GM23338 (cell line): ENCODE measurements at places on chromosomes 3 and 15.
A peak's percentile ranks its signal among the peaks of the same experiment; 100 is the strongest.

DNA sequence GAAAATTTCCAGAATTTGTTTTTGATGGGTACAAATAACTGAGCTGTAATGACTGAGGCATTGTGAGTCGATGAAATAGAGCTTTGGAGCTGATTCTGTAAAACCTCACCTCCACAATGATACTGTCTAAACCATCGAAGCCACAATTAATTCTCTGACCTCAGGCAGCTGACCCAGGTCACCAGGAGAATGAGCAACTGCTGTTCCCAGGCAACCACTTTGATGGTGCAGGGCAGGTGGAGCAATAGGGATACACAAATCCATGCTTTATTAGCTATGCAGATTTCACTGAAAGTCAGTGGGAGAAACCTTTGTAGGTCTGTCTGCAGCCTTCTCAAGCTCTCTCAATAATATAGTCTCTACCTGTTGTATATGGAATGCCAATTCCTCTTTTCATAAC lies 204.4 kb downstream of the RYR3 start:
- no peak for DNase-seq

DNA sequence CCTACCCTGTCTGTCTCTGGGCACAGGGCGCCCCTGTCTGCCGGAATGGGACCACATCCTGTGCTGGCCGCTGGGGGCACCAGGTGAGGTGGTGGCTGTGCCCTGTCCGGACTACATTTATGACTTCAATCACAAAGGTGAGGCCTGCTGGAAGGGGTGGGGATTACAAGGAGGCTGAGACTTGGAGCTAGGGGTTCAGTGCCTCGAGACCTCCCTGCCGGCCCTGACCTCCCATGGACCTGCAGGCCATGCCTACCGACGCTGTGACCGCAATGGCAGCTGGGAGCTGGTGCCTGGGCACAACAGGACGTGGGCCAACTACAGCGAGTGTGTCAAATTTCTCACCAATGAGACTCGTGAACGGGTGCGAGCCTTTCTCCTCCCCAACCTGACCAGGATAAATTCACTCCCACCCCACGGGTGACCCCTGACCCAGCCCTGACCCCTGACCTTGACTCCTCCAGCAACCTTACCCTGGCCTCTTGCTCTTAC lies 20.4 kb downstream of the PTH1R start:
- peak; percentile 59 for DNase-seq

GRCh38 chr3:66312039-66312438 lies 91.2 kb downstream of the SLC25A26 start:
- DNase-seq = no peak

DNA sequence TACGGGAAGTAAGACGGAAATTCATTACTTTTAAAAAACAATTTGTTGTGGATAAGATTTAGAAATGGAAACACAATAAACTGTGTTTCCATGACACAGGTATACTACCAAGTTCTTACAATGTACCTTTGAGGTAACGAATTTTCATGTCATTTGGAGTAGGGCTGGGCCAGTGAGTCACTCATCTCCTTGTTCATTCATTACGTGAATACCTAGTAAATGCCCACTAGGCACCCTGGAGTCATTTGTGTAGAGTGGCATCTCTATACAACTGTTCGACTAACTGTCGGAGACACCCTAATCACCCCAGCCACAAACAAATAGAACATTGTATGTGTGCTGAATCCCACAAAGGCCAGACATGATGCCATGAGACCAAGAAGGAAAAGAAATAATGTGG lies 94.8 kb downstream of the IGF1R start:
- DNase-seq = no peak

- DNase-seq = peak; percentile 68
Measured at GRCh38 chr3:128555098-128555825, 62.3 kb upstream of the GATA2 start.
